DMS53 (cell line): ENCODE measurements at places on chromosomes 5 and 9.
A peak's percentile ranks its signal among the peaks of the same experiment; 100 is the strongest.

- peak; percentile 65 for DNase-seq
Observed at GRCh38 chr9:35603506-35603985, 1.5 kb upstream of the TESK1 start.

- peak; percentile 49 for DNase-seq
Observed at GRCh38 chr5:16437977-16438376, 27.6 kb downstream of the ZNF622 start.

GRCh38 chr9:123400926-123401503 lies 45.0 kb downstream of the CRB2 start:
- DNase-seq = no peak

DNA sequence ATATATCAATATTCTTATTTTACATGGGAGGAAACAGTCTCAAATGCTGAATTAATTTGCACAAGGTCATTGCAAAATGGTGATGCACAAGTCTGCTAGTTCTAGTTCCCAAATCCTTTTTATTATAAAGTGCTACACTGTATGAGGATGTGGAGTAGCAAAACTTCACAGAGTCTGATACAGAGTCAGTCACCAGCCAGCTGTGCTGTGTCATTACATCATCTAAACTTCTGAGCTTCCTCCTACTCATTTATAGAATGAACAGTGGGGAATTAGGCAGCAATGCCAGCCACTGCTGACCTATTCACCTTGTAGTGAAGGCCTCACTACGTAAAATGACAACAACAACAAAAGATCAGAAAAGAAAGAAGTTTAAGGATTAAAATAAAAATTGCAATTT lies 357.8 kb downstream of the TMEM167A start:
- DNase-seq = peak; percentile 22
